GM23338 (cell line): ENCODE measurements at places on chromosomes 1 and 21. TPM values are rescaled to one million over a fixed set of nuclear protein-coding genes. Genes with fewer than 3 reads are reported as not detected.
A peak's percentile ranks its signal among the peaks of the same experiment; 100 is the strongest.

Gene RAVER2
- polyA plus RNA-seq = 5.9 and 7.8 TPM in 2 replicates

Gene NPPB
- polyA plus RNA-seq = 0.95 and 1.1 TPM in 2 replicates

- DNase-seq = no peak
- H3K27me3 ChIP-seq = no peaks in the 10 kb centered on the region
- H3K36me3 ChIP-seq = no peaks in the 10 kb centered on the region
Observed at GRCh38 chr1:176567190-176567794, 104.3 kb downstream of the PAPPA2 start.

DNA sequence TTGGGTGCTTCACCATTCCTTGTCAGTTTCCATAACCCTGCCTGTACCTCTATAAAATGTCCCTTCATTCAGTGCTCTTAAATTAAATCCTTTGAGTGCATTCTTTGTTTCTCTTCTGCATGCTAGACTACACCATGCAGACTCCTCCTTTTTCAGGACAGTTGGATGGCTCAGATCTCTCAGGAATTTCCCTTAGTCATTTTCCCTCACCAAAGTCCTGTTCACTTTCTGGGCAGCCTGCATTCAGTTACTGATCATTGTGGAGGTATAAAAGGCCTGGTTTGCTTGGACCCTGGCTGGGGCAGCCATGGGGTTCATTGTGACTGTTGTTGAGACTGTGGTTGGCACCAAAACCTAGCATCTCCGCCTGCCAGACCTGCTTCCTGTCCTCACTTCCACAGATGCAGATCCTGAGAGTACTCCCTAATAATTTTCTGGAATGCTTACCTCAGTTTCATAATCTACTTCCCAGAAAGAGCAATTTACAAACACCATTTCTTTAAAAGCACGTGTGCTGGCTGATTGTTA, 88.4 kb downstream of the PDE4B start:
- DNase-seq = no peak
- no peak overlapping the region for H3K27ac ChIP-seq
- H3K4me3 ChIP-seq = no peak overlapping the region
- H3K4me1 ChIP-seq = no peaks in the 10 kb centered on the region
- H3K36me3 ChIP-seq = no peaks in the 10 kb centered on the region

- H3K27me3 ChIP-seq = no peaks in the 10 kb centered on the region
- no peak overlapping the region for H3K27ac ChIP-seq
- H3K4me1 ChIP-seq = no peaks in the 10 kb centered on the region
- no peak overlapping the region for H3K4me3 ChIP-seq
- H3K36me3 ChIP-seq = no peaks in the 10 kb centered on the region
Observed at GRCh38 chr21:14356746-14357145, 26.2 kb downstream of the HSPA13 start.

DNA sequence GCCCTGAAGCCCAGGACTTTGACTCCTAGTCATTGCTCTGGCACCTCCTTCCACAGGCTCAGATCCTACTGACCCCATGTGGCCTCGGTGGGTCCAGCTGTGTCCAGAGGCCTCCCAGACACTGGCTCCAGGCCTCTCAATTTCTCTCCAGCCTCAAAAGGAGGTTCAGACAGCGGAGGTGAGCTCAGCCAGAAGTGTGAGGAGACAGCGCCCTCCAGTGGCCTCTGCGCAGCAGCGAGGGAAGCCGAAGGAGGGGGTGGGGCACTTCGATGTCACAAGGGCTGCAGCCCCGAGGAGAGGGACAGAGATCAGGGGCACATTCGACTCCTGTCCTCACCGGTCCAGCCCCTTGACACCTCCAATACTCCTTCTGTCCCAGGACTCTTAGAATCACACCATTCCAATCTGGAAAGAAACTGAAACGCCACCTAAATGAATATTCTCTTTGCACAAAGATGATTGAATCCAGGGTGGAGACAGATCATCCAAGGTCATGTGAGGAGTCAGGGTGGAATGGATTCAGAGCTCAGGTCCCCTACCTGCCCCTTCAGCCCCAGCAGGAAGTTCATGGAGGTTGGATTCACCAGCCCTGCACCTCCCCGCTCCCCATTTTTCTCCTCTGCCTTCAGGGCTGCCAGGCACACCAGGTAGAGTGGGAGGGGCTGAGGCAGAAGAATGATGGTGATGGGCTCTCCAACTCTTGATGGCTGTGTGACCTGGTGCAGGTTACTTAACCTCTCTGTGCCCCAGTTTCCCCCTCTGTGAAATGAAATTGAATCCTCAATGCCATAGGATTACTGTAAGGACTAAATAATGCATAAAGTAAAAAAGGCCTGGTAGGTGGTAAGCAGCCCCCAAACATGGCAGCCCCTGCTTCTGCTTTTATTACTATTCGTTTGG, 34.8 kb upstream of the ZBTB40 start:
- H3K36me3 ChIP-seq = no peaks in the 10 kb centered on the region
- DNase-seq = peak; percentile 91
- no peak overlapping the region for H3K27ac ChIP-seq
- no peaks in the 10 kb centered on the region for H3K27me3 ChIP-seq

GRCh38 chr1:69520326-69520725, 47.4 kb upstream of the LRRC7 start:
- H3K4me3 ChIP-seq = no peak overlapping the region
- DNase-seq = no peak
- no peaks in the 10 kb centered on the region for H3K4me1 ChIP-seq
- H3K36me3 ChIP-seq = no peaks in the 10 kb centered on the region
- H3K27me3 ChIP-seq = no peaks in the 10 kb centered on the region
